Pulmonary artery endothelial cell (primary cell): ENCODE measurements at places on chromosomes 7 and 10. TPM values are rescaled to one million over a fixed set of nuclear protein-coding genes. Genes with fewer than 3 reads are reported as not detected.

DNA sequence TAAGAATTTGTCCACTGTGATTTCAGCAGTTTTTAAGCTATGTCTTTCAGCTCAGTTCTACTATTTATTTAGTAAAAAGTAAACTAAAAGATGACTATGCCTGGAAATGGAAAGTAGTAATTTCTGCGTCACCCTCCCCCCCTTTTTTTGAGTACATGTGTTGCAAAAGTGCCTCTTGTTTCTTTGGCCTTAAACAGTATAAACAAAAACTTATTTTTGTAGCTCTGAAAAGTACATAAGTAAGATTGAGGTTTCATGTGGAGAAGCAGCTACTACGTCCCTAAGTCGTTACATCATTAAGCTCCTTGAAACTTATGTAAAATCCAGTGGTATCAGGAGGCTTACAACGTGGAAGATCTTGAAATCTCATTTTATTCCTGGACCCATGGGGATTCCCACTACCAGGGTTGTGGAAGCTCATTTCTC lies 46.3 kb upstream of the HBP1 start:
- DNase-seq = no peak

DNA sequence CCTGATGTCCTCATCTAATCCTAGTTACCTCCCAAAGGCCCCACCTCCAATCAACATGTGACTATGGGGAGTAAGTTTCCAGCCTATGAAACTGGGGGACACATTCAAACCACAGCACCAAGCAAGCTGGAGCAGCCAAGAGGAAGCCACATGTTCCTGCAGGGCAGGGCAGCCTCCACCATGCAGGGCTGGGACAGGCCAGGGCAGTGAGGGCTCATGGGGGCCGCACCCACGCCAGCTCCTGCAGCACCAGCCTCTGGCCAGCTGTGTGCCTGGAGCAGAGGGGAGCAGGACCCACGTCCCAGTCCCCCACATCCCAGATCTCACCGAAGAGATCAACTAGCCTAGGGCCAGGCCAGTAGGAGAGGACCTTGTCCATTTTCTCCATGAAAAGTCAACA lies 85.9 kb upstream of the INSIG1 start:
- no peak for DNase-seq

GRCh38 chr10:48651293-48651692 lies 33.4 kb upstream of the WDFY4 start:
- no peak for DNase-seq

GRCh38 chr7:76064208-76064970 lies 16.5 kb downstream of the MDH2 start:
- no peak for DNase-seq

- DNase-seq = no peak
Measured at GRCh38 chr10:45376371-45376801, 2.4 kb downstream of the ALOX5 start.

Gene ECHDC3
- total RNA-seq = 4.2 and 6.7 TPM in 2 replicates

Gene CNNM1
- total RNA-seq = under 0.01 and 0.04 TPM in 2 replicates
